CD4-positive, alpha-beta T cell (primary cell): ENCODE measurements at places on chromosomes 5 and 9. TPM values are rescaled to one million over a fixed set of nuclear protein-coding genes. Genes with fewer than 3 reads are reported as not detected.

TAF1L gene
- total RNA-seq = not detected

DNA sequence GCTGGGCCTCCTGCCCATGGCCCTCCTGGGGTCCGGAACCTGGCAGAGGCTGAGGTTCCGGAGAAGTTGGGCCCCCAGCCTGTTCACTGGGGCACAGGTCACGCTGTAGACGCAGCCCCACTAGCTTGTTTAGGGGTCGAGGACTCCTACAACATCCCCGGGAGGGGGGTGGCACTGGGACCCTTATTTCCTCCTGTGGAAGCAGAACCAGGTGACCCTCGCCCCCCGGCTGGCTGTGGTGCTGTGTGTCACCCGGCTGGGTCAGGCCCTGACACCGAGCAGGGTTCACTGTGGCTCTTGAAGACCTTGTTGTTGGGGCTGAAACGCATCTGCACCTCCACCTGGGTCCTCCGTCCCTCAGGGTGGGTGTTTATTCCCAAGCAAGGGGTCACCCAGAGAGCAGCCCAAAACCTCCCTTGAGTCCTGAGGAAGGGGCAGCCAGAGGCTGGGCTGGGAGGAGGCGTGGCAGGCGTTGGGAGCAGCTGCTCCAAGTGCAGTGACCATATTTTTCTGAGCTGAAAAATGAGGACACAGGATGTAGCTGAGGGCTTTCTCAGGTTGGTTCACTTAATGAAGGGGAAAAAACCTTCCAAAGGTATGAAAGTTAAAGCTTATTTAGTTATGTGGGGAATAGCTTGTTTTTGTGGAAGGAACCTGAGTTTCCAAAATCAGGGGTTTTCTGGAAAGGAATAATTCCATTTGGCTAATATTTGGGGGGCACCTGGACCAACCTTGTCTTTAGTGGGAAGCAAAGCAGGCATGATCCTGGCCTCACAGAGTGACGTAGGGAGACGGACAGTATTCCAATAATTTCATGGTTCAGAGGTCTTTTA is 164.7 kb upstream of the IER5L start:
- no peak for DNase-seq

GRCh38 chr5:171647043-171647903 is 138.3 kb upstream of the SMIM23 start:
- no peak for DNase-seq

HTR4 gene
- total RNA-seq = not detected

- DNase-seq = no peak
Observed at GRCh38 chr5:6252581-6252980, 125.8 kb downstream of the MED10 start.

DNA sequence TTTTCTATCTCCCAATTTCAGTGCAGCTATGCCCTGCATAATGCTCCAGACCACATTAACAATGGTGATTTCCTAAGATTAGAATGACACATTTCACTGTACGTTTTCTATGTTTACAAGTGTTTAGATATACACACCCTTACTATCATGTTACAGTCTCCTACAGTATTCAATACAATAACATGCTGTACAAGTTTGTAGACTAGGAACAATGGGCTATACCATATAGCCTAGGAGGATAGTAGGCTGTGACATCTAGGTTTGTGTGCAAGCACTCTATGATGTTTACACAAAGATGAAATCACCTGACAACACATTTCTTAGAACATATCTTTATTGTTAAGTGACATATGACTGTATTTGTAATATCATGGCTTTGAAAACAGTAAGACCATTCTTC is 1435.6 kb upstream of the NUDT12 start:
- DNase-seq = no peak

PCDH1 gene
- total RNA-seq = not detected
